RWPE2 (cell line): ENCODE measurements at places on chromosomes 6 and 20.
A peak's percentile ranks its signal among the peaks of the same experiment; 100 is the strongest.

DNA sequence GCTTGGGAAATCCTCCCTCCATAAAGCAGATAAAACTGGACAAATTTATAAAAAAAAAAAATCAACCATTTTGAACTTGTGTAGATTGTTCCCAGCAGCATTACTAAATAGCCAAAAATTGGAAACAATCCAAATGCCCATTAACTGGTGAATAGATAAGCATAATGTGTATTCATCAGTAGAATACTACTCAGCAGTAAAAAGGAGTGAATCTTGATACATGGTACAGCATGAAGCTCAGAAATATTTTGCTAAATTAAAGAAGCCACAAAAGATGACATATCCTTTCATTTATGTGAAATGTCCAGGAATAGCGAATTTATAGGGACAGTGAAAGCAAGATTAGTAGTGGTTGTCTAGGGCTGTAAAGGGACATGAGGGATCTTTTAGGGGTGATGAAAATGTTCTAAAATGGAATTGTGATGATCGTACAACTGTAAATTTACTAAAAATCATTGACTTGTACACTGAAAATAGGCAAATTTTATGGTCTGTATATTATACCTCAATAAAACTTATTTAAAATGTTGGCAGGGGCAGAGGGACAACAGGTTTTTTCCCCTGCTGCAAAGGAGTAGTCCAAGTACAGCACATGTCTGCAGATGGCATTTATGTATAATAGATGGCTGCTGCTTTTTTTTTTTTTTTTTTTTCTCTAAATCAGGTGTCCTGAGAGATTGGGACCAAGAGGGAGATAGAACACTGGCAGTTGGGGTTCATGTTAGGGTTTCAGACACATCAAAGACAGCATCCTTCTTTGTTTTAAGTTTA is 59.5 kb downstream of the CBFA2T2 start:
- no peak for DNase-seq

- DNase-seq: no peak
These were observed 67.1 kb upstream of the MYLIP start for GRCh38 chr6:16061818-16062217.

DNA sequence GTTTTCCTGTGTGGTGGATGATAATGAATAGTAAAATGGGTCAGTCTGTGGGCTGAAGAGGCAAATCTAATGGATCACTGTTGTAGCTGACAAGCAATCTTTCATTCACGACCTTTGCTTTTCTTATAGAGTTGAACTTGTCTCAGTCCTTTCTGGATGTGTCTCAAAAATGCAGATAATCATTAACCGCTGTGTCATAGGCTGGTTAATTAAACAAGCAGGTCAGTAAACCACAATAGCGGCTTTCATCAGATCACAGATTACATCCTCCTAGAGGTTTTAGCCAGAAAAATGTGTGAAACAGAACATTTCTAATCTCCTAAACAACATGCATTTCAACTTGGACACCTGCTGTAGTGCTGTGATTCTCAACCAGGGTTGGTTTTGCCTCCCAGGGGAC is 2.5 kb upstream of the METTL24 start:
- DNase-seq: no peak

DNA sequence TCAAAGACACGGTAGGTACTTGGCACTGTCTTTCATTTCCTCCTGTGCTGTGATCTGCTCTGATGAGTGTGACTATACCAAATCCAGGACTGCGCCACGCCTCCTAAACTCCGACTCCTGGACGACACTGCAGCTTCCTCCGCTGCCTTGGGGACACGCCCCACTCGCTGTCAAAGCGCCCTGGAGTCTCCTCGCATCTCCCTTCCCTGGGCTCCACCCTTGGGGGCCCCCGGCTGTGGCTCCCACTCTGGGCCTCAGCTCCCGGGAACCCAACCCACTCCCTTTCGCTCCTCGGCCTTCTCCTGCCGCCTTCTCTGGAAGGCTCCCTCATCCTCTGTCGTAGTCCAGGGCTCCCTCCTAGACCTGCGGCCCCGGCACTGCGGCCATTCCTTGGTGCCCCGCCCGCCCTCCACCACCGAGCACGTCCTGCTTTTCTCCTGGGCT is 61.2 kb downstream of the RSPH3 start:
- no peak for DNase-seq

GRCh38 chr6:148501178-148501590 is 158.5 kb downstream of the SASH1 start:
- DNase-seq: no peak

DNA sequence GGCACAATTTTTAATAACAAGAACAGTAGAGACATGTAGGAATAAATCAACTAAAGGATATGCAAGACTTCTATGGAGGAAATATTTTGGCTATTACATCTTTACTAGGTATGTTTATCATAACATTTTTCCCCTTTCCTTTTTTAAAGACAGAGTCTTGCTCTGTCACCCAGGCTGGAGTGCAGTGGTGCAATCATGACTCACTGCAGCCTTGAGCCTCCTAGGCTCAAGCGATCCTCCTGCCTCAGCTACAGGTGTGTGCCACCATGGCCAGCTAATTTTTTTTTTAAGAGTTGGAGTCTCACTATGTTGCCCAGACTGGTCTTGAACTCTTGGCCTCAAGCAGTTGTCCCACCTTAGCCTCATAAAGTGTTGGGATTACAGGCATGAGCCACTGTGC is 37.0 kb downstream of the AKAP7 start:
- no peak for DNase-seq

DNA sequence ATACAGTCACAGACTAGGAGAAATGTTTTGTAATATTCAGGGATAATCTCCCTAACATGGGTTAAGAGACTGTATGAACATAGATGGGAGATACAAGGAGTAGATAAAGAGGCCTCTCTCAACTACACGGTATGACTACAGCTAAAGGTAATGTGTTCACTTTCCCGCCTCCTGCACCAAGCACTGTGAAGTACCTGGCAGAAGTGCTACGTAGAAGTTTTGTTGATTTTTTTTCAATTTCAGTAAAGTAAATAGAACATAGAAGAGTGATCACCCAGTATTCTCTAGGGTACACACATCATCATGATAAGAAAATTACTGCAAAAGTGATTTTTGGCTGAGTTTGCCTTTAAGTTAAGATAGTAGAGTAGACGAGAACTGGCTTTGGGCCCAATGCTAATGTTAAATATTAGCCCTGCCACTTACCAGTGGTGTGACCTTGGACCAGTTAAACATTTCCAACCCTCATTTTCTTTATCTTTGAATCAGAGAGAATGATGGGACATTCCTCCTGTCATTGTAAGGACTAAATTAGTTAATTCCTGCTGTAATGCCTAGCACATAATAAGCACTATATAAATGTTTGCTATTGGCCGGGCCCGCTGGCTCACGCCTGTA is 183.6 kb downstream of the COL9A1 start:
- DNase-seq: no peak

DNA sequence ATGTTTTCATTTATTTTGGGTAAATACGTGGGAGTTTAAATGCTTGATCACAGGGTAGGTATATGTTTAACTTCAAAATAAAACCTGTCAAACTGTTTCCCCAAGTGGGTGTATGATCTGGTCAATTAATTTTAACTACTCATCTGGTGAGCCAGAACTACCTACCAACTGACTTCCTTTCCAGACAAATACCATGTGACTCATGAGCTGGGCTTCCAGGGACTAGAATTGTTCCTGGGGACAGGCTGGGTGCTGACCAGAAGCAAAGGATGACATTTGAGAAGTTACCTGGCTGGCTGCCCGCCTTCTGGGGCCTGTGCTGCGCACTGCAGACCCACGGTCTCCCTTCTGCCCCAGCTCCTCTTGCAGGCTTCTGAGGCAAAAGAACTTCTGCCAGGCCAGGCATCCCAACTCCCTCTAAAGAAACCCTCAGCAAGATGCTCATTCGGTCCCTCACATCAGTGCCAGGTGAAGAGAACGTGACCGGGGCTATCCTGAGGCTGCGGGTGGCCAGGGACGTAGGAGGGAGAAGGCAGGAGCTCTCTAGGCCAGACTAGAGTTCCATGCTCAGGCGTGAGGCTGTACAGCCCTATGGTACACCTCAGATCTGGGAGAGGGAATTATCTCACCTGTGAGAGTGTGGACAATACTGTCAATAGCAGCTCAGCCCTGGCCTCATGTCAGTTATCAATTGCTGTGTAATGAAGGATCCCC is 103.6 kb downstream of the JPH2 start:
- peak; percentile 82 for DNase-seq

DNA sequence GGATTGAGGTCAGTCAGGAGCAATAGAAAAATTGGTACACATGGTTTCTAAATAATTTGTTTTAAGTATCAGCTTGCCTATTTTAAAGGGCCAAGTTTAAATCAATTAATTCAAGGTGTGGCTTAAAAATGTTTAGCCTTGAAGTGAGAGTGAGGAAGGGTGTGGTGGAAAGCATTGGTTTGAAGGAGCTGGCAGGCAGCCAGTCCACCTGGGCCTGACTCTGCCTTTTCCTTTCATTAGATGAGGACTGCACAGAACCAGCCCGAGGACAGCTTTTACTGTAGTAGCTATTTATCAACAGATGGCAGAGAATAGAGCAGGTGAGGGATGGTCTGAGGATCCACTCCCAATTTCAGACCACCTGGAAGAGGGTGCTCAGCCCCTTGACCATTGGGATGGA is 42.4 kb downstream of the DHX35 start:
- DNase-seq: no peak

DNA sequence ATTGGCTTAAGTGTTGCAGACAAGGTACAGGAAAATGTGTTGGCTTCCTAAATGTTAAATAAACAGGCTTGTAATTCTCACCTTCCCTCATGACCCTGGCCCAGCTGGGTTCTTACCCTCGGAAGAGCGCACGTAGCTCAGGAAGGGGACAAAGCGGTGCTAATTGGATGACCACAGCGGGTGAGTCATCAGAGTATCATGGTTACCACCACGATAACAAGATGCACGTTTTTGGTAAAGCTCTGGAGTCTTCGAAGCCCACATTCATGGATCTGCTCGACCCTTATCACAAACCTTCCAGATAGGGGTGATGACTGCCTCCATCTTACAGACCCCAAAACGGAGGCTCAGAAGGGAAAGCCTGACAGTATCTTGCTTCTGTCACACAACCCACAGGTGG is 32.8 kb downstream of the APCDD1L start:
- DNase-seq: no peak

DNA sequence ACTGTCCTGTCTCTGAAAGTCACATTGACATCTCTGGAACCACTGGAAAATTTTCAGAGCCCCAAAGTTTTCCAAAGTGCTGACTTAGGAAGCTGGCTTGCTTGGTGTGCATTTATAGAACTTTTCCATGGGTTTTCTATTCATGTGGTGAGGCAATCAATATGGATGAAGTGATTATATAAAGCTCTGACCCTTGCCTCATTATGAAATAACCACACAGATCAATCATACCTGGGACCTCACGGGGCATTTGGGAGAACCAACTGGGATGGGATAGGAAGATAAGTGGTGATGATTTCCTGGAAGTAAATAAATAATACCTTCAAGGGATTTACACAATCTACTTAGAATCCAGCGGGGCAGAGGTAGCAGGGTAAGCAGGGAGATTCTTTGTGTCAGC is 22.9 kb upstream of the SIM1 start:
- no peak for DNase-seq

DNA sequence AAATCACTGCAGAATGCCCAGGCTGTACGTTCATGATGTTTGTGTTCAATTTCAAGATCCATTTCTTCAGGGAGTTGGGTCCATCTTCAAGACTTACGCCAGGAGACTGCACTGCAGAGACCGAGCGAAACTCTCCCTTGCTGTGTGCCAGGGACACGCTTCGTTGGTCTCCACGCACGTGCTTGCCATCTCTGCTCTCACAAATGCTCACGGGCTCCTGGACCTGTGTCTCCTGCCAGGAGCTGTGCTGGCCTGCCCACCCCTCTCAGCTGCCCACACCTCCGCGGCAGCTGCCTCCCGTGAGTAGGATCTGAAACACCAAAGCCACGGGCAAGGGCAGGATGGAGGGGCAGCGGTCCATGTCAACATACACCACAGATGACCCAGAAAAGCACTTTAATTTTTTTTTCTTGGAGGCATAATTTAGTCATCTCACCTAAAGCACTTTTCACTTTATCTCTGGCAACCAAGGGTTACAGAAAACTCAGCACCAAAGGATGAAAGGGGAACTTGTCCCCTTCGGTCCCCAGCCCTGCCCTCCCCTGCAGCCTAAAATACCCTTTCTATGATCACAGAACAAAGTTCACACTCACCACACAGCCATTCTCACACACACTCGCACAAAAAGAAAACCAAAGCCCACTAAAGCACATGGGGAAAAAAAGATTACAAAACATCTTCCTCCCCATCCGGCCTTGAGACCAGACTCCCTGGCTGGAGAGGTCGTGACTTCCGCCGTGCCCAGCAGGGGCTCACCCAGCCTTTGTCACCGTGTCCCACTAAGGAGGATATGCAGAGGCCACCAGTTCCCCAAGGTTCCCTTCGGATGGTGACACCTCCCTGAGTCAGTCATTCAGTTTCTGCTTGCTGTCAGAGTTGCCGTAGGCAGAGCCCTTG is 137.9 kb downstream of the AGPAT4 start:
- DNase-seq: no peak

DNA sequence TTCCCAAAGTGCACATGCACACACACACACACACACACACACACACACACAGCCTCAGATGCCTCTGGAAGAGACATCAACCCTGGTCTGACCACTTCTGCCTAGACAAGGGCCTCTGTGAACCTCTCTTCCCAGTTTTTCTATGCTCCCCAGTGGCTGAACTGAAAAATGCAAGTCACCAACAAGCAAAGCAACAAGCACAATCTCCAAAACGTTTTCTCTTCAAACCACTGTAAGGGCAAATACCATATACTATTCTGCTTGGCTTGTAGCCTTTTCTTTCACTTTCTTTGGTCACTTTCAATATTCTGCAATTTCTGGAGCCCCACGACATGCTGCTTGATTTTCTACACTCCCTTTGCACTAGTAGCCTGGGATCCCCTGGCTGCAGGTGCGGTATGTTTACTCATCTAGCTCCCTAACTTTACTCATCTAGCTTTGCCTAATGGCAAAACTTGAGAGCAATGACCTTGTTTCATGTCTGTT is 121.4 kb upstream of the DST start:
- no peak for DNase-seq

GRCh38 chr6:37535759-37536490 is 36.2 kb upstream of the CCDC167 start:
- DNase-seq: no peak

DNA sequence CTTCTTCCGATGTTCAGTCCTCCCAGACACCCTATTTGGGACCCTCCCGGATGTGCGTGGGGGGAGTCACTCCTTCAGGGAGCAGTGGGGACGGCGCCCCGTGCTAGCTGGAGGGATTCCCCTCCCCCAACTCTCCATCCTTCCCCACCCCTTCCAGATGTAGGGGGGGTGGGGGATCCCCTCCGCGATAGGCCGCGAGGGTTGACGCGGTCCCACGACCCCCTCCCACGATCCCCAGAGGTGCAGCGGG is 548 bp downstream of the GNL1 start:
- no peak for DNase-seq

- DNase-seq: no peak
These were observed 66.4 kb downstream of the OLIG3 start for GRCh38 chr6:137427656-137428290.

DNA sequence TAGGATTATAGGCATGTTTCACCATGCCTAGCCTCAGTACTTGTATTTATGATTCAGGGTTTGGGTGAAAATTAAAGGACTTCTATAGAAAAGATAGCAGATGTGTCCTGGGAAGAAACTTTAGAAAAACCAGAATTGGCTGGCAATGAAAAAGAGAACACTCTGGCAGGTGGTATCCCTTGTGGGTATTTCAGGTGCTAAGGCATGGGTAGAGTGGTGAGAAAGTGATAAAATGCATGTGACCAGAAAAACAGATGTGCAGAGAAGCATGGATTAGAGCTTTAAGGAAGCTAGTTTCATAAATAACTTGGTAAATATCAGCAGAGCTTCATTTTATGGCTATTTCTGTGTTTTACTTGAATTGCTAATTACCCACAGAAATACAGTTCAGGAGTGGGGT is 622.2 kb downstream of the DOK5 start:
- no peak for DNase-seq
